Spleen (tissue), 13 donors: ENCODE measurements at places on chromosomes 1 and 21. TPM values are rescaled to one million over a fixed set of nuclear protein-coding genes. Genes with fewer than 3 reads are reported as not detected.

GRCh38 chr1:169802888-169803287 is 8.2 kb upstream of the METTL18 start:
- H3K36me3 ChIP-seq = peaks cover 21% of the 10 kb centered on the region
- H3K4me3 ChIP-seq = no peak overlapping the region
- no peaks in the 10 kb centered on the region for H3K27me3 ChIP-seq
- no peak overlapping the region for H3K27ac ChIP-seq
- no peaks in the 10 kb centered on the region for H3K4me1 ChIP-seq
- no peak for DNase-seq

- H3K4me1 ChIP-seq = peaks cover 32% of the 10 kb centered on the region
- no peaks in the 10 kb centered on the region for H3K27me3 ChIP-seq
- H3K27ac ChIP-seq = peak within 1 kb of the TSS; percentile 85
- H3K36me3 ChIP-seq = no peaks in the 10 kb centered on the region
- peak within 1 kb of the TSS; percentile 64 for H3K4me3 ChIP-seq
Measured at GRCh38 chr1:186828611-186829454, at the start of gene PLA2G4A. PLA2G4A (plus strand) TSS chr1:186828949; CDS start chr1:186854355, 25,406 bp downstream.

- no peaks in the 10 kb centered on the region for H3K36me3 ChIP-seq
- H3K4me3 ChIP-seq = no peak overlapping the region
- no peaks in the 10 kb centered on the region for H3K27me3 ChIP-seq
Measured at GRCh38 chr1:245972476-245972875, 534.6 kb downstream of the SMYD3 start.

DNA sequence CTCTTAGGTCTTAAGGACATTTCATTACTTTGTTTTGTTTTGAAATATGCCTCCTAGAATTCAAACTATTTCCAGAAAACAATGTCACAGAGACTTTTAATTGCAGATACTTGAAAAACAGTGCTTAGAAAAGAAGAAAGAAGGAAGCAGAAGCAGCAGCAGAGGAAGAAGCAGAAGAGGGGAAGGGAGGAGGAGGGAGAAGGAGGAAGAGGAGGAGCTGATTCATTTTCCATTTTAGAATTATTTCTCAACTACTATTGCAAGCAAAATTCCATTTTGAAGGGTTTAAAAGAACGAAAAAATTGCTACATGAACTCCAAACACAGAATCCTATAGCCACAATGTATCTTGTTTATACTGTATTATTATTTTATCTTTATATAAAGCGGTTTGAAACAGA is 13.9 kb downstream of the RC3H1 start:
- H3K27me3 ChIP-seq = no peaks in the 10 kb centered on the region
- DNase-seq = no peak
- no peak overlapping the region for H3K4me3 ChIP-seq
- peaks cover 18% of the 10 kb centered on the region for H3K4me1 ChIP-seq
- peaks cover 11% of the 10 kb centered on the region for H3K36me3 ChIP-seq

GRCh38 chr1:117606649-117607430 is 992 bp downstream of the TENT5C start:
- H3K4me1 ChIP-seq = peaks cover 60% of the 10 kb centered on the region
- no peaks in the 10 kb centered on the region for H3K36me3 ChIP-seq
- H3K27me3 ChIP-seq = no peaks in the 10 kb centered on the region
- DNase-seq = peak; percentile 92
- H3K27ac ChIP-seq = peak overlapping the region; percentile 88

DNA sequence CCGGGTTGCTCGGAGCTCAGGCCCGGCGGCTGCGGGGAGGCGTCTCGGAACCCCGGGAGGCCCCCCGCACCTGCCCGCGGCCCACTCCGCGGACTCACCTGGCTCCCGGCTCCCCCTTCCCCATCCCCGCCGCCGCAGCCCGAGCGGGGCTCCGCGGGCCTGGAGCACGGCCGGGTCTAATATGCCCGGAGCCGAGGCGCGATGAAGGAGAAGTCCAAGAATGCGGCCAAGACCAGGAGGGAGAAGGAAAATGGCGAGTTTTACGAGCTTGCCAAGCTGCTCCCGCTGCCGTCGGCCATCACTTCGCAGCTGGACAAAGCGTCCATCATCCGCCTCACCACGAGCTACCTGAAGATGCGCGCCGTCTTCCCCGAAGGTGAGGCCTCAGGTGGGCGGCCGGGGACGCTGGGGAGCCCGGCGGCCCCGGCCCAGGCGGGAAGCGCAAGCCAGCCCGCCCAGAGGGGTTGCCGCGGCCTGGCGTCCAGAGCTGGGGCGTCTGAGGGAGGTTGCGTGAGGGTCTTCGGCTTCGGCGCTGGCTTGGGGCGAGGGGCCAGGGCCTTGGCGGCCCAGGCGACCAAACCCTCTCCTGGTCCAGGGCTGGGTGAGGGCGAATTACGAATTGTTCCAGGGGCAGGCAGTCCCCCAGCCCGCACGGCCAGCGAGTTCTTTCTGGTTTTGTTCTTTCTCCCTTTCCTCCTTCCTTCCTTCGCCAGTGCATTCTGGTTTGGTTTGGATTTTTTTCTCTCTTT is 805 bp downstream of the SIM2 start:
- H3K27ac ChIP-seq = no peak overlapping the region
- no peak for DNase-seq
- H3K4me1 ChIP-seq = peaks cover 51% of the 10 kb centered on the region
- peaks cover 100% of the 10 kb centered on the region for H3K27me3 ChIP-seq
- H3K4me3 ChIP-seq = peak overlapping the region; percentile 28
- H3K36me3 ChIP-seq = no peaks in the 10 kb centered on the region

GRCh38 chr1:18535391-18536210 is 54.9 kb downstream of the KLHDC7A start:
- H3K36me3 ChIP-seq = no peaks in the 10 kb centered on the region
- no peaks in the 10 kb centered on the region for H3K4me1 ChIP-seq
- H3K4me3 ChIP-seq = no peak overlapping the region
- peak; percentile 42 for DNase-seq
- H3K27ac ChIP-seq = no peak overlapping the region
- H3K27me3 ChIP-seq = peaks cover 7% of the 10 kb centered on the region

DNA sequence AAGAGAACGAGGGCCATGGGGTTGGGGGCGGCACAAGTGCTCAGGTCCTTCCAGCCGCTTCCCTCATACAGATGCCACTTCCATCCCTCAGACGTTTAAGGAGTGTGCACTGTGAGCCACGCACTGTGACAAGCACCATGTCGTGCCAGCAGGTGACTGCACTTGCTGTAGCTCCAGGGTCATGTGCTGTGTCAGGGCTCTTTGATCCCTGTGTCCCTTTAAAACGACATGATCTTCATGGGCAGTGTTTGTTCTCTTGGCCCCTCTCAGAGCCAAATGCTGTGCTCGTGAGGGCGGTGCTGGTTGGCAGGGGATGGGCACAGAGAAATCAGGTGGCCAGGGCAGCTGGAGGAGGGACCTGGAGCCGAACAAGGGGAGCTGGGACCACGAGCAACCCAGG is 19.9 kb downstream of the IL10RB start:
- H3K27ac ChIP-seq = peak overlapping the region; percentile 69
- H3K27me3 ChIP-seq = no peaks in the 10 kb centered on the region
- no peak for DNase-seq

- H3K36me3 ChIP-seq = no peaks in the 10 kb centered on the region
- DNase-seq = peak; percentile 86
- H3K4me3 ChIP-seq = peak overlapping the region; percentile 36
- H3K27ac ChIP-seq = peak overlapping the region; percentile 92
- no peaks in the 10 kb centered on the region for H3K27me3 ChIP-seq
Measured at GRCh38 chr1:155859881-155860871, 809 bp downstream of the SYT11 start.

GRCh38 chr21:45596704-45597318 is 46.7 kb upstream of the PCBP3 start:
- H3K27me3 ChIP-seq = peaks cover 14% of the 10 kb centered on the region
- peak; percentile 94 for DNase-seq
- H3K4me1 ChIP-seq = peaks cover 17% of the 10 kb centered on the region
- H3K27ac ChIP-seq = no peak overlapping the region
- H3K4me3 ChIP-seq = no peak overlapping the region

DNA sequence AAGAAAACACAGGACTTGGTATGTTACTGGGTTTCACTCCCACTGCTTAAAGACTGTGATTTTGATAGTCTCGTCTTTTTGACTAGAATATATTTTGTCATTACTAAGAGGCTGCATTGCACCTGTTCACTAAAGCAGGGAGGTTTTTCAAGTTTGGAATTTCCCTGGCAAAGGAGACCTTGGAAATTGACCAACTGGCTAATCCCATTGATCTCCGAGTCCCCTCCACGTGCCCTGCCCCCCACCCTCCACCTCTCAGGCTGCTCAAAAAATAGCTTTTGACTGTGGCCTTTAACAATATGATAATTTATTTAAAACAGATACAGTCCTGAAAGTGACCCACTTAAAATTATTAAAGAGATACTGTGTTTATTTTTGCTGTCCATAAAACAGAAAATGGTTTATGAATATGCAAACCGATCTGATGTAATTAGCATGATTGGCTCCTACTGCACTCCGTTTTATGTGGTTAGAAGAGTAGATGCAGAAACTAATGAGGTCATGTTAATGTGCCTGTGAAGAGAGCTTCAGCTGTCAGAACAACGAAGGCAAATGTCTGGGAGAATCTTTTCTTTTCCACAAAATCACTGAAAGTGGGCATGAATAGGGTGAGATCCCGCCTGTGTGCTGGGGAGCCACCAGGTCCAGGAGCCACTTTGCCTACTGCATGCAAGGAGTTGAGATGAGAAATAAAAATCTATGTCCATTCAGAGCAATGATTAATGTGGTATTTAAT is 361.5 kb downstream of the RRAGC start:
- no peaks in the 10 kb centered on the region for H3K4me1 ChIP-seq
- H3K27ac ChIP-seq = no peak overlapping the region
- H3K36me3 ChIP-seq = no peaks in the 10 kb centered on the region
- H3K27me3 ChIP-seq = no peaks in the 10 kb centered on the region

GRCh38 chr1:234000557-234001041 is 96.1 kb downstream of the SLC35F3 start:
- no peaks in the 10 kb centered on the region for H3K36me3 ChIP-seq
- no peaks in the 10 kb centered on the region for H3K27me3 ChIP-seq
- H3K4me3 ChIP-seq = no peak overlapping the region
- no peak for DNase-seq

DNA sequence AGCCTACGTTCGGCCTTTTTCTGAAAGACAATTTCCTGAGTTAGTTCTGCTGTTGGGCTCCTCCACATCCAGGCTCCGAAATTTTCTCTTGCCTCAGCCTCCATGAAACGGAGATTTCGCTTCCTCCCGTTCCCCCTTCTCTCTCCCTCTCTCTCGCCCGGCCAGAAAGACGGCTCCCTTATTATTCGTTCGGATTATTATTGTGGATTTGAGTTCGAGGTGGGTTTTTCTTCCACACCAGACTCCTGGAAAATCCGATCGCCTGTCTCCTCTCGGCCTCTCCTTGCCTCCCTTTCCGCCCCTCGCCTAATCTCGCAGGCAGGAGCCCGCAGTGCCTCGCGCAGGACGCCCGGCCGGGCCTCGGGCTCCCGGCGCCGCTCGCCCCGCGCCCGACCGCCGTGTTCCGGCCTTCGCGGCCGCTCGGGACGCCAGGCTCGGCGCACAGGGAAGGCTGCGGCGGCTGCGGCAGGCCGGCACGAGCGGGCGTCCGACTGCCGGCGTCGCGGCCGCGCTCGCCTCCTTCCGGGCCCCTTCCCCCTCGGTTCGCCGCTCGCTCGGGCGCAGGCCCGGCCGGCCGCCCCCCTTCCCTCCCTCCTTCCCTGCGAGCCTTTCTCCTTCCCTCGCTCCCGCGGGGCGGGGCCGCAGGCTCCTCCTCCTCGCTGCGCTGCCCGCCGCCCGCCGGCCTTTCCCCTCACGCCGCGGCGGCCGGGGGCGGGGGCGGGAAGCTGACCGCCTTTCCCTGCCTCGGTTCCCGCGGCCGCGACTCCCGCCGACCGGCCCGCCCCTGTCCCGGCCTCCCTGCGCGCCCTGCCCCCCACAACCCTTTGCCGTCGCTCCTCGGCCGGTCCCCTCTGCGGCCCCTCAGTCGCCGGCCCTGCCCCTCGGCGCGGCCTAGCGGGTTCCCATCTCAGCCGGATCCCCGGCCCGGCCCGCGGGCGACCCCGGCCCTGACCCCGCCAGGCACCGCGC is at the start of gene ARHGEF11:
ARHGEF11 (minus strand) TSS at position 493 of the 969 bp plus-strand sequence. CDS start 1,412 bp downstream, outside the sequence.
- DNase-seq = peak; percentile 90
- peak within 1 kb of the TSS; percentile 47 for H3K4me3 ChIP-seq
- H3K4me1 ChIP-seq = peaks cover 45% of the 10 kb centered on the region
- H3K27ac ChIP-seq = peak within 1 kb of the TSS; percentile 87
- H3K27me3 ChIP-seq = peaks cover 32% of the 10 kb centered on the region

Gene ADORA1
- total RNA-seq = 11.7 TPM

Gene AMY1C
- not detected for total RNA-seq
